ENCODE measurements at places on chromosomes 3 and 15. TPM values are rescaled to one million over a fixed set of nuclear protein-coding genes. Genes with fewer than 3 reads are reported as not detected.

GRCh38 chr15:100919481-100920405, 586 bp downstream of the LRRK1 start:
- DNase-seq: peak; percentile 75

Gene CGGBP1
- polyA plus RNA-seq: 34.5 TPM

- no peak for DNase-seq
Measured at GRCh38 chr3:71358243-71358642, 225.3 kb downstream of the FOXP1 start.

- no peak for DNase-seq
Measured at GRCh38 chr15:87369269-87369668, 887.3 kb downstream of the NTRK3 start.

- no peak for DNase-seq
Measured at GRCh38 chr15:84910928-84911623, 26.6 kb downstream of the SLC28A1 start.

GRCh38 chr3:57791245-57791644, 35.1 kb downstream of the SLMAP start:
- no peak for DNase-seq

GRCh38 chr3:111874177-111874820, 15.2 kb downstream of the PHLDB2 start:
- DNase-seq: no peak

- DNase-seq: peak; percentile 84
Measured at GRCh38 chr15:69576035-69576526, 123.5 kb downstream of the RPLP1 start.

Gene ARNT2
- polyA plus RNA-seq: 17.0 TPM

DNA sequence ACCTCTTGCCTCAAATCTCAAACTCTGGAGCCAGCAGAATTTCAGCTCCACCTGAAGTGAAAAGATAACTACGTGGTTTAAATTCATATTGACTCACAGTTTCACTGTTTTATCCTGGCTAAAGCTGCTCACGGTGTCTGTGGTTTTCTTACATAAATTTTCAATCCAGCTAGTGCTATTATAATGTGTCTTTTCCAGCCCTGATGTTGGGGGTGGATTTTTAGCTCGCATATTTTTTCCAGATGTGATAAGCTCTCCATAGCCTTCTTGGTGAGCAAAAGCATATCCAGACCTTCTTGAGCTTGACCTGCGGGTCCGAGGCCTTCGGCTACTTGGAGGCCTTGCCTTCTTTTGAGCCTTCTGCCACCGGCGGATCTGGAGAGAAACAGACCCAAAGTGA, 239.3 kb downstream of the DTWD1 start:
- DNase-seq: no peak

DNA sequence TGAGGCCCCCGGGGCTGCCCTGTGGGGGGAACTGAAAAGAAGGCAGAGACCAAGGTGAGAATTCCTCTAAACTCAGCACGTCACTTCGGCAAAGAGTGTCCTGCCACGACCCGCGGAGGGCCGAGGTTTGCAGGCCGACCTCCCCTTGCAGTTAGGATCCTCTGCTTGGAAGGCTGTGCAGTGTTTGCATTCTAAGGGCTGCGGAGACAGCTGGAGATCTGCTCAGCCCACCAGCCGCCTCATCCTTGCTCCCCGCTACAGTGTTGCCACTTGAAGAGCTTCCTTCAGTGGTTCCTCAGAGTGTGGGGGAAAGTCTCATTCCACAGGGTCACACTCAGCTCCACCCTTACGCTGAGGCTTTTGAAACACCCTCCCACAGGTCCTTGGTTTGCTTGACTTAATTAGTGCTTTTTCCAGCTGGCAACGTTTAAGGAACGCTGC, 10.8 kb downstream of the SLC51A start:
- DNase-seq: no peak

DNA sequence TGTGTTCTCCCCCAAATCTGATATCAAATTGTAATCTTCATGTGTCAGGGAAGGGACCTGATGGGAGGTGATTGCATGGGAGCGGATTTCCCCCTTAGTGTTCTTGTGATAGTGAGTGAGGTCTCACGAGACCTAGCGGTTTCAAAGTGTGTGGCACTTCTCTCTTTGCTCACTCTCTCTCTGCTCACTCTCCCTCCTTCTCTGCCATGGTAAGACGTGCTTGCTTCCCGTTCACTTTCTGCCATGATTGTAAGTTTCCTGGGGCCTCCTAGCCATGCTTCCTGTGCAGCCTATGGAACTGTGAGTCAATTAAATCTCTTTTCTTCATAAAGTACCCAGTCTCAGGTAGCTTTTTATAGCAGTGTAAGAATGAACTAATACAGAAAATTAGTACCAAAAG, 30.6 kb upstream of the OR5H6 start:
- no peak for DNase-seq

Gene MYEF2
- polyA plus RNA-seq: 11.6 TPM

DNA sequence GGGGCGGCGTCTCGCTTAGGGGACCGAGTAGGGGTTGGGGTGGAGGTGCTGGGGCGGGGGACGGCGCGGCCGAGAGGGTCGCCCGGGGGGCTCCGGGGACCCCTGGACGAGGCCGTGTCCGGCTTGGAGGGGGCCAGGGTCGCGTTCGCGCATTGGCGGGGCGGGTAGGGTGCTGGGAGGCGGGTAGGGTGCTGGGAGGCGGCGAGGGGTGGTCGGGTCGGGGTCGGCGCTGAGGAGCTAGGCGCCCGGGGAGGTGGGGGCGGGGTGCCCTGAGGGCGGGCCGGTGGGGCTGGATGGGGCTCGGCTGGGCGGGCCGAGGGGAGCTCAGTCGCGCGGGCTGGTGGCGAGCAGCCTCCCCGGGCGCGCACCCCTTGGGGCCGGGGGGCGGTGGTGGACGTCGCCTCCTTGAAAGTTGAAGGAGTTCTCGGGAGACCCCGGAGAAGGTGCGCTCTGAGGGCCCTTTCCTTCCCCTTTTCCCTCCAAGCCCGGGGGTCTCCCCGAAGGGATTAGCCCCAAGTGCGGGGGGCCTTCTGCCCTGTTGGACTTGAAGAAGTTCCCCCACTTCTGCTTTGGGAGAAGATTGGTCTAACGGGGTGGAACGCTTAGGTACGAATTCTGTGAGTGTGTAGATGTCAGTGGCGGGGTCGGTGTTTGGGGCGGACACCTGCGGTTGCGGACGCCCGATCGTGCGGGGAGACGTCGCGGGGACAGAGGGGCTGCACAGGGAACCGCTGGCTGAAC, 543 bp downstream of the MEF2A start:
- DNase-seq: peak; percentile 76

Gene EPHA6
- polyA plus RNA-seq: not detected

- no peak for DNase-seq
Measured at GRCh38 chr3:62300617-62301016, 72.7 kb downstream of the FEZF2 start.

DNA sequence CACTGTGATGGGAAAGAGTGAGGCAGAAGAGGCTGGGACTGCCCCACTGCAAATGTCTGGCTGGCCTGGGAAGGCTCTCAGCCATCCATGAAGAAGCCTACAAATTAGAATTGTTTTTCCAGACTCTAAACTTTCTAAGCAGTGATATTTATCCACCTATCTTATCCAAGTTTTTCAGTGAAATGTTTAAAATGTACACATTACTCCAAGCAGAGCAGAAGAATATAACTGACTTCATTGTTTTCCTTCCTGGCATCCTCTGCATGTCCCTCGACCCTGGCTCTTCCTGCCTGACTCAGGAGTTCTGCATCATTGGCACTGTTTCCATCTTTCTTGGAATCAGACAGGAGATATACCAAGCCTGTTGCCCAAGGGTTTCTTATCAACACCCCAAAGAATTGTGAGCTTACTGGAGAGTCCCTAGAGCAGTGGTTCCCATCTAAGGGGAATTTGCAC, 401.5 kb upstream of the PROK2 start:
- no peak for DNase-seq

DNA sequence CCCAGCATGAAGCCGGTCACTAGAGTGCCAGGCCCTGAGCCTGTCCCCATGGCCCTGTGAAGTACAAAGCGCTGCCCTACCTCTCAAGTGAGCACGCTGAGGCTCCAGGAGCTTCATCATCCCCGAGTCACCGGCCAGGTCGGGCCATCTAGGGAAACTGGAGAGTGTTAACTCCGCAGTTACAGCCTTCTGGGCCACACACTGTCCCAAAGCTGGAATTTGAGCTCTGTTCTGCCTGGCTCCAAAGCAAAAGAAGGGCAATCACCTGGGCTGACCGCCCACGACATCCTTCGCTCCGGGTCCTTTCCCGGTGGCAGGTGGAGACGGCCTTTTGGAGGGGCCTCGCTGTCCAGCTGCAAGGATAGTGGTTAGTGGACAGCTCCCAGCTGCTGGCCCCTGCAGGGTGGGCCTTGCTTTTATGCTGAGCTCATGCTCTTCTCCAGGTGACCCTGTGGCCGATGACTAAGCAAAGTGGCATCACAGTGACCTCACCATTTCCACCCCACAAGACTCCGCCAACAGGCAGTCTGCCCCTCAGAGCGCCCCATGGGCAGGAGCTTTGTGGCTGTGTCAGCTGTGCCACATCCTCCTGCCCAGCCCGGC, 3.5 kb upstream of the MUC4 start:
- no peak for DNase-seq

Gene MAGEL2
- 0.03 TPM for polyA plus RNA-seq

Gene CNBP
- 240 TPM for polyA plus RNA-seq

Gene ZNF502
- 3.2 TPM for polyA plus RNA-seq

Gene SUSD5
- 0.97 TPM for polyA plus RNA-seq

Gene TICRR
- 2.0 TPM for polyA plus RNA-seq

GRCh38 chr15:41340189-41340695, 7.6 kb downstream of the NUSAP1 start:
- no peak for DNase-seq

GRCh38 chr15:83973816-83974215, 261.8 kb upstream of the GOLGA6L4 start:
- peak; percentile 20 for DNase-seq

GRCh38 chr3:72906154-72906553, 18.3 kb downstream of the GXYLT2 start:
- no peak for DNase-seq

- DNase-seq: no peak
Measured at GRCh38 chr3:157335233-157336076, 101.2 kb upstream of the PTX3 start.

- DNase-seq: no peak
Measured at GRCh38 chr3:178439504-178439903, 96.7 kb upstream of the KCNMB2 start.

DNA sequence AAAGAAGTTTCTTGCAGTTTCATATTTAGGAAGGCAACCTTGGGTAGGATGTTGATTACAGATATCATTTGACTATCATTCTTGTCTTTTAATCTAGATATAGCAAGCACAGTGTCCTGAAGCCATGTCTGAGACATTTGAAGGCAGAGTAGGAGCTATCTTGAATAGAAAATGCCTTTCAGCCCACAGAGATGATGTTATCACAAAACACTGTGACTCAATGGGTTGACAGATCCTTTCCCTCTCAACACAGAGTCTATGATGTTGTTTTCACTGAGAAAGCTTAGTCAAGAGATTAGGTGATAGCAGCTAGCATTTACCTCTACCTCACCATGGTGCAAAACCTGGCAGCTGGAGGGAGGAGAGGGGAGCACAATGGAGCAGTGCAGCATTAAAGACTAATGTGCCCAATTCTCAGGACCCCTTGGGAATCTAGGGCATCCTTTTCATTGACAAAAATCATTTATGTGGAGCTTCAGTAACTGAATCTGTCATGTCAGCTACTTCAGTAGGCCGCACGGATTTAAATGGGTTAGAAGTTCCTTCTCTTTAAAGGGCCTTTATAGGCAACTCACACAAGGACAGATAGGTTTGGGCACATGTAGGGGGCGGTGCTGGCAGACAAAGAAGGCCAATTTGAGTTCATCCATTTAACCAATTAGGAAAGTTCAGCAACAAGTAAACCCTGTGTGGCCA, 121.8 kb downstream of the AGBL1 start:
- no peak for DNase-seq

DNA sequence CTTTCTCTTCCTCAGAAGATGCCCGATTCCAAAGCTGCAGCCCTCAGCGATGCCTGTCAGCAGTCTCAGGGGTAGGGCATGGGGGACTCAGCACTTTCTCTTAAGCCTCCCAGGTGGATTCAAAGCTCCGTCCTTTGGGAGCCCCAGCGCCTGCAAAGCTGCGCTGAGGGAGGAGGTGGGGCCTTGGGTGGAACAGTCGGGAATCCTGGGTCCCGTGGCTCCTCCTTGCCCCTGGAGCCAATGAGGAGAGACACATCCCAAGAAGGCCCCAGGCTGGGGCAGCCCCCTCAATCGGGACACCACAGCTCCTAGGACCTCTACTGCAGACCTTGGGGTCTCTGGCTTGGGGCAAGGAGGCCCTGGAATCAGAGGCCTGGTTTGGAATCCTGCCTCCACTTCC, 227.5 kb upstream of the IGF1R start:
- DNase-seq: peak; percentile 25

Gene PATL2
- 0.13 TPM for polyA plus RNA-seq

DNA sequence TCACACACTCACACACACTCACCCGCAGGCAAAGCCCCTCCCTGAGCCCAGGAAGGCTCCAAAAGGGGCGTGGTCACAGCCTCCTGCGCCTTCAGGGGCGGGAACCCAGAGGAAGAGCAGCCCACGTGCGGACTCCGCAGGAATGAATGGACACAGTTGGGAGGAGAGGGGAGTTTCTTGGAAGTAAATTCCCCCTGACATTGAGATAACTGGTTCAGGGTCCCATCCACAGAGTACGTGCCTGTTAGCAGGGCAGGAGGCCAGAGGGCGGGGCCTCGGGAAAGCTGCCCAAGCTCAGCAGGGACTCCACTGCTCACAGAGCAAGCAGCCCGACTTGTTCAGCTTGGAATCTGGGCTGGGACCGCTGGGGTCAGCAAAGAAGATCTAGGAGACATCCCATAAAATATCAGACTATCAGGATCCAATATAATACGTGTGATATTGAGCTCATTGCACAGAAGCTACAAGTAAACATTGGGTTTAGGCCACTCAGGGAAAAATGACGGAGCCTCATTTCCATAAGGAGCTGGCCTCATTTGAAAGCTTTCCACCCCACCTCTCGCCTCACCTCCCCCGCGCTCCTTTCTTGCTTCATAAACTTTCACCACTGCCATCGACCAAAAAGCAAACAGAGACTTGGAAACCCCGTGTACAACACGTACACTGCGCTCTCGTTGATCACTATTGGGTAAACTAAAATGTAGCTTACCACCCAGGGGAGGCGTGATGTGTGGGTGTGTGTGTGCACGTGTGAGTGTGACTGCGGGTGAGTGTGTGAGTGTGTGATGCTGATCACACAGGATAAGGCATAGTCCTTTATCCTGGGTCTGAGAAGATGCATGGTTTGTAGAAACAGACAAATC, 36.0 kb downstream of the TM2D3 start:
- no peak for DNase-seq

DNA sequence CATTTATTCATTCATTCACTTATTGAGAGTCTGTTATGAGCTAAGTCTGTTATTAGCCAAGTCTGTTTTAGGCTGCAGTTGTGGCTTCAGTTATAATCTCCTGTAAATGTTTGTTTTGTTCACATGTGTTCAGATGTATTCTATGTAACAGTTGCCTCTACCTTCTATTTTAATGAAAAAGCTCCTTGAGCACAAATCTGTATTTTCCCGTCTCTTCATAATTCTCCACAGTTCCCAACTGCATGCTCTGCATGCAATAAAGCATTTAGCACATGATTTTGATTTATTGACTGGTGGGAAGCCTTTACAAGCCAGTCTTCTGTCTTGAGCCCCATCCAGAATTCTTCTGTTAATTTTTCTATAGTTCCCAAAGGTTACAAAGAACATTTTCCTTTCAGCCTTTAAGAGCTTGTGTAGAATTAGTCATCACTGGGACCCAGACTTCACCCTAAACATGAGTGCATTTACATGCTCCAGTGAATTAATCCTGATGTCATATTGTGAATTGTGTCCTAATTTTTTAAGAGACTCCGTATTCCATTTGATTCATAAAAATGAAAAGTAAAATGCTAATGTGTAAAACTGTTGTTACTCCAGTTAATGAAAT, 122.3 kb upstream of the NR2E3 start:
- no peak for DNase-seq

Gene KIF23
- 23.3 TPM for polyA plus RNA-seq

- no peak for DNase-seq
Measured at GRCh38 chr3:16118396-16118795, 56.1 kb upstream of the GALNT15 start.
